Keratinocyte (primary cell): ENCODE measurements at places on chromosomes 7 and 10. TPM values are rescaled to one million over a fixed set of nuclear protein-coding genes. Genes with fewer than 3 reads are reported as not detected.

DNA sequence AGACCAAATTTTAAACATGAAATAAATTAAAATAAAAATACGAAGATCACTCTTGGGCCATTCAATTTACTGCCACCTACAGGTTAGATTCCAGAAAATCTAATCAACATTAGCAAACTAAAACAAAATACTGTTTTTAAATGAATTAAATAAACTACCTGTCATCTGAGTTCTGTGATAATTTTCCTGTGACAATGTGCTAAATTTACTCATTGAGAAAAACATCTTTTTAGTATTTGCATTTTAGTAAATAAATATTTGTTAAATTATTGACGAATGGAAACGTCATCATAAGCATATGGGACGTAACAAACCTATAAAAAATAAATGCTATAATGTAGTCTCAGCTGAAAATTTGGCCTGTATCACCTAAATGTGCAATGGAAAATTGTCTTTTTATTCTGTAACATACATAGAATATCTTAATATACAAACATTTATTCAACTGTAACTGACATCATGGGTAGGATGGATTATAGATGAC lies 72.1 kb downstream of the ITGB8 start:
- no peaks in the 10 kb centered on the region for H3K27me3 ChIP-seq
- DNase-seq = no peak
- H3K27ac ChIP-seq = no peak overlapping the region

DNA sequence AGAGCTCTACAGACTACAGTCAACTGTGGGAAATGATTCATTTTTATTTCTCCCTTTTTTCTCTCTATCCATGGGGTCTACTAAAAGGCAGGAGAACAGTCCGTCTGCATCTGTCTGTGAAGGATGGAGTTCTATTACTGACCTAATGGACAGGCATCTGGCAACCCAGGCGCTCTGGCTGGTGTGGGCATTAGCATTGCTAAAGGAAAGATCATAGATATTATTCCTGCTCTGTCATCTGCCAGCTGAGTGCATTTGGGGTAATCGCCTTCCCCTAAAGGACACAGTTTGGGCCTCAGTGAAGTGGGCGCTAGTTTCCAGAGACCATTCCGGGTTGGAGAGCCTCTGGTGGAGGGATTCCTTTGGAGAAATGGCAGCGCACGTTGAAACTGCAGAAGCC lies 201.3 kb upstream of the TCERG1L start:
- H3K4me1 ChIP-seq = no peaks in the 10 kb centered on the region
- H3K4me3 ChIP-seq = no peak overlapping the region
- H3K27ac ChIP-seq = no peak overlapping the region
- H3K27me3 ChIP-seq = no peaks in the 10 kb centered on the region
- H3K36me3 ChIP-seq = no peaks in the 10 kb centered on the region

DNA sequence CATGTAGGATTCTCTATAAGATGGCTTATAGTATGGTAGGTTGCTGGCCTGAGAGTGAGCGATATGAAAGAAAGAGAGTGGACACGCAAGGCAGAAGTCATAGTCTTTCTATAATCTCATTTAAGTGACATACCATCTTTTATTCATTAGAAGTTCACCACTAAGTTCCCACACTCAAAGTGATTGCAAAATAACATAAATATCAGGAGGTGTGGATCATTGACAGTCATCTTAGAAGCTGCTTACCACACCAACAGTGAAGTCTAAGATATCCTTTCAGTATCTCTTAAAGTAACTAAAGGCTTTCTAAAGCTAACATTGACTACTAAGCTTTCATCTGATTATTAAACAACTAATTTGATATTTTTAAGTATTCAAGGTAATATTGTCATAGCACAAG lies 36.9 kb upstream of the GNAI1 start:
- no peak overlapping the region for H3K4me3 ChIP-seq
- H3K36me3 ChIP-seq = no peaks in the 10 kb centered on the region
- H3K27me3 ChIP-seq = no peaks in the 10 kb centered on the region
- no peak for DNase-seq

GRCh38 chr10:7133278-7133677 lies 277.6 kb downstream of the SFMBT2 start:
- peaks cover 3% of the 10 kb centered on the region for H3K27me3 ChIP-seq

GRCh38 chr10:10584161-10584560 lies 433.5 kb upstream of the CELF2 start:
- H3K4me3 ChIP-seq = no peak overlapping the region
- H3K36me3 ChIP-seq = no peaks in the 10 kb centered on the region
- H3K4me1 ChIP-seq = no peaks in the 10 kb centered on the region
- H3K27me3 ChIP-seq = no peaks in the 10 kb centered on the region
- H3K27ac ChIP-seq = no peak overlapping the region

Gene HECTD2
- 1.00 to 2.2 TPM (median 2.0 TPM) in 3 replicates for polyA plus RNA-seq

DNA sequence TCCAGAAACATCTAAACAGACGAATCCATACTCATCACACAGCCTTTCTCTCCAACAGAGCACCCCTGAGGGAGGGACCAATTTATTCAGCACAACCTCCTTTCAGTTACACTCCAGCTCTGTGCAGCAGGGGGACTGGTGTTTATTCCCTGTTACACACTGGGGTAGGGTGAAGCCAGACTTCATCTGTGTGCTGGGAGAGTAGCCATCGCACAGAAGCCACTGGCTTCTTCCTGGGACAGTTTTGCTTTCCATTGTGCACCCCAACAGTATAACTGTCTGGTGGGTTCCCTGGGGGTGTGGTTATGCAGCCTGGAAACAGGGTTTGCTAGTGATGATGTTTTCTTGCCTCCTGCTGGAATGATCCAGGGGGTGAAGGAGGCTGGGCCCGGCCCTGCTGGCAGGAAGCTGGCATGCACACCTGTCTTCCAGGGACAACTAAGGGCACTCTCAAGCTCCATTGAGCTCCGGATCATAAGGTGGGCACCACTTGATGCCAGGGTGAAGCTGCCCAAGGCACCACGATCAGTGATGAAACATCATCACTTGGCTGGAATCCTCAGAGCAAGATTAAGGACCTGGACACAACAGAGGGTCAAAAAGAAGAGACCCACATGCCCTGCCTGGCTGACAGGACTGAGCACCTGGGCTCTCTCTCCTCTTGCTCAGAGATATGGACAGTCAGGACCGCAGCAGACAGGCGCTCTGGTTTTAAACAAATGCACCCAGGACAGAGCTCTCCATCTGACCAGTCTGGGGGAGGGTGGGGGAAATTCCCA lies 293.2 kb downstream of the GRID1 start:
- no peak overlapping the region for H3K27ac ChIP-seq
- no peaks in the 10 kb centered on the region for H3K27me3 ChIP-seq
- DNase-seq = no peak
- no peak overlapping the region for H3K4me3 ChIP-seq
- H3K36me3 ChIP-seq = no peaks in the 10 kb centered on the region

Gene NEBL
- 1.7 to 5.8 TPM (median 4.5 TPM) in 3 replicates for polyA plus RNA-seq

Gene MYO1G
- 0.02 to 0.13 TPM (median 0.03 TPM) in 3 replicates for polyA plus RNA-seq

DNA sequence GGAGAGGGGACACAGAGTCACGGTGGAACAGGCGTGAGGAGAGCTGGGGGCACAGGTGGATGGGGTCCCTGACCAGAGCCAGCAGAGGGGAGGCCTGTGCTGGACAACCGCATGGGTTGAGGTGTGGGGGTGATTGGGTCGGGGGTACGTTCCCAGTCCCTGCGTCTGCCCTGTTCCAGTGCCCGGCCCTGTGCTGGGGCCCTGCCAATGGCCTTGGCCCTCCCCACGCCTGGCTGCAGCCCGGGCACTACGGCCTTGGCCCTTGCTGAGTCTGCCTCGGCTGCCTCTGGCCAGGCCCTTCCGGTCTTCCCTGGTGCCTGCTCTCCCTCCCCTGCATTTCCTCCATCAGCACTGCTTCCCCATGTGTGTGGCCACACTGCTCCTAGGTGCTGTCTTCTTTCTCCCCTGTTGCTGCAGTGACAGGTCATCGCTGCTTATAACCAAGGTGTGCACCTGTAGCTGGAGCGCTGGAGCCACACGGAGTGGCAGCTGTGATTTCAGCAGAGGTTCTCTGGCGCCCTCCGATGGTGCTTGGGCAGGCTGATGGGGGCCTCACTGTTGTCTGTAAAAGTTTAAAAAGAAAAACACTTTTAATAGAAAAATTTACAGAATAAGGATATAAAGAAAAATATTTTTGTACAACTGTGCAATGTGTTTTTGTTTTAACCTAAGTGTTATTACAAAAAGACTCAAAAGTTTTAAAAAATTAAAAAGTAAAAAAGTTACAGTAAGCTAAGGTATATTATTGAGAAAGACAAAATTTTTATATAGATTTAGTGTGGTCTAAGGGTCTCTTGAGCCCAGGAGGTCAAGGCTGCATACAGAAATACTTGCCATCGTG lies 45.2 kb upstream of the BHLHA15 start:
- no peak for DNase-seq
- no peak overlapping the region for H3K4me3 ChIP-seq
- H3K27me3 ChIP-seq = no peaks in the 10 kb centered on the region
- H3K36me3 ChIP-seq = no peaks in the 10 kb centered on the region
- peaks cover 35% of the 10 kb centered on the region for H3K4me1 ChIP-seq

DNA sequence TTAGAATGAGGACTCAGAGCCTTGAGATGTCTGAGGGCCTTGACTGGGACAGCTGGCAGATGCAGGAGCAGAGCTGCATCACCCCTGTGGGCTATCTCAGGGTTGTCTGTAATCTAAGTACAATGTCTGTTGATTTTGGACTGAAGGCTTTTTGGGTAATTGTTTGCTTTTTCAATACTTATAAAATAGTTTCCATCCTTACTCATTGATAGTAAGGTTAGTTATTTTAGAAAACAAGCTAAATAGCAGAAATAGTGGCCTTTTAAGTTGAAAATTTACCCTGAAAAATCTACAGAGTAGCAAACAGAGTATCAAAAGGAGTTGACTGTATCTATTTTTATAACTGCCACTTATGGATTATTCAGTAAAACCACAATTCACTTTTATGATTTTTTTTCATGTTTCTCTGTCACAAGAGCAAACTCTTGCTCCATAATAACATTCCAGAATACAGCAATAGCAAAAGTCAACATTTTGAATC lies 179.7 kb downstream of the CFTR start:
- H3K4me1 ChIP-seq = no peaks in the 10 kb centered on the region
- H3K27me3 ChIP-seq = no peaks in the 10 kb centered on the region
- H3K27ac ChIP-seq = no peak overlapping the region
- H3K36me3 ChIP-seq = no peaks in the 10 kb centered on the region

GRCh38 chr7:10038351-10038750 lies 935.3 kb upstream of the PHF14 start:
- DNase-seq = no peak
- H3K27me3 ChIP-seq = no peaks in the 10 kb centered on the region
- no peaks in the 10 kb centered on the region for H3K4me1 ChIP-seq
- no peaks in the 10 kb centered on the region for H3K36me3 ChIP-seq
- no peak overlapping the region for H3K4me3 ChIP-seq
